Cardiac muscle cell (in vitro differentiated cells and primary cell): ENCODE measurements at places on chromosomes 13 and 19.

DNA sequence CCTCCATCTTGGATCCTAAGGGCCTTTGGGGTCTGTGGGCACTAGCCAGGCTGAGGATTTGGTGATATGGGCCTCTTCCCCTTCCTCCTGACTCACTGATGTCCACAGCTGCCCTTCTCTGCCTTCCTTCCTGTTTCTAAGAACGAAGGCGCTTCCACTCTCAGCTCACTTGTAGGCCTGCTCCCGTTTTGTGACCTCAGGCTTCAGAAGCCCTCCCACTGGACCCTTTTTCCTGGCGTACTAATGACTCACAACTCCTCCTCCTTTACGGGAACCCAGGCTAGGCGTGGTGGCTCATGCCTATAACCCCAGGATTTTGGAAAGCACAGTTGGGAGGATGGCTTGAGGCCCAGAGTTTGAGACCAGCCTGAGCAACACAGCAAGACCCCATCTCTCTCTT lies 55.6 kb downstream of the TMED1 start:
- DNase-seq: no peak

- peak; percentile 17 for DNase-seq
These were observed 108.7 kb downstream of the TEX29 start for GRCh38 chr13:111429064-111429558.

DNA sequence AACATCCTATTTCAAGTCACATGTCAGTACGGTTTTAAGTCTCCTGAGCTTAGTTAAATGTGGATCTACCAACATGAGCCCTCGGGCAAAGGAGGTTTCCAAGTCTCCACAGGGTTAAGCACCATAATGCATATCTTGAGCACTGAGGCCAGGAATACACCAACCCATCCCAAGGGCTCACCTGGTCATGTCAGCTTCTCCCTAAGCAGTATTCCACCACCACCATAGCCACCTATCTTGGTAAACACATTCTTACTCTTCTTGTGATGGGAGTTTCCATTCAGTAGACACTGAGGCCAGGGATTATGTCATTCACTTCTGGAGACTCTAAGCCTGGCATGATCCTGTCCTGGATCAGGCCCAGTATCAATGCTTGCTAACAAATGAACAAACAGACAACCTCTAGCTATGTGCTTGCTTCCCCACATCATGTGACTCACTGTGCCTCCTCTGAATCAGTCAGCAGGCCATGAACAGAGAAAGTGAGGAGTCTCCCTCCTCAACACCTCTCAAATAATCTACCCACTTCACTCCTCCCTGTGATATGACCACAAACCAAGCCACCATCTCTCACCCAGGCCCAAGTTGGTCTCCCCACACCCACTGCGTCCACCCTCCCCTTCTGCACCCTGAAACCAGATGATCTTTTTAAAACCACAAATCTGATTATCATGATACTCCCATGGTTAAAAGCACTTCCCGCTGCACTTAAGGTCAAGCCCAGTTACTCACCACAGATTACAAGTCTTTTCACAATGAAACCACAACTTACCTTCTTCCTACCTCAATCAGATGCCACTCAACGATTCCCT lies 5.8 kb downstream of the PEG3 start:
- no peak for DNase-seq

DNA sequence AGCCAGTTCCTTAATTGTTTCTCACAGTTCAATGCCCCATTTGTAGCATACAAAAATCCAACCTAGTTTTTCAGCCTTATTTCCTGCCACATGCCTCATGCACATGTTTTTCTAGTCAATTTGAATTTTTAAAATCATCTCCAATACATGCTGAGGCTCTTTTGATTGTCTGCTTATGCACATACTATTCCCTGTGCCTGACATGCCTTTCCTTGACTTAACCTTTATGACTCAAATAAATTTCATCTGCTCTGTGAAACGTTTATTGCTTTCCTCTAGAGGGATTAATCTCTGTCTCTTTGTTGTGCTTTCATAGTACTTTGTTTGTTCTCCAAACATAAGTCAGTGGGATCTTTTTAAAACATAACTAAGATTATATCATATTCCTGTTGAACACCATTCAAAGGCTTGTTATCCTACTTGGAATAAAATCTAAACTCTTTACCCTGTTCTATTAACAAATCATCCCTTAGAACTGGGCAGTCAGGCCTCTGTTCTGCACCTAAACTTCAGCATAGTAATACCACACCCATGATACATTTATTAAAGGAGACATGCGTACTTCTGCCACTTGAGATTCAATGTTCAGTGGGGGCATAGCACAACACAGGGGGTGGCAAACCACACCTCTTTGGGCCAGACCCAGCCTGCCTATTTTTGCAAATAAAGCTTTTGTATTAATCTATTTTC lies 346.6 kb downstream of the FGF14 start:
- no peak for DNase-seq

GRCh38 chr13:112916296-112916695 lies 52.7 kb upstream of the MCF2L start:
- DNase-seq: no peak

DNA sequence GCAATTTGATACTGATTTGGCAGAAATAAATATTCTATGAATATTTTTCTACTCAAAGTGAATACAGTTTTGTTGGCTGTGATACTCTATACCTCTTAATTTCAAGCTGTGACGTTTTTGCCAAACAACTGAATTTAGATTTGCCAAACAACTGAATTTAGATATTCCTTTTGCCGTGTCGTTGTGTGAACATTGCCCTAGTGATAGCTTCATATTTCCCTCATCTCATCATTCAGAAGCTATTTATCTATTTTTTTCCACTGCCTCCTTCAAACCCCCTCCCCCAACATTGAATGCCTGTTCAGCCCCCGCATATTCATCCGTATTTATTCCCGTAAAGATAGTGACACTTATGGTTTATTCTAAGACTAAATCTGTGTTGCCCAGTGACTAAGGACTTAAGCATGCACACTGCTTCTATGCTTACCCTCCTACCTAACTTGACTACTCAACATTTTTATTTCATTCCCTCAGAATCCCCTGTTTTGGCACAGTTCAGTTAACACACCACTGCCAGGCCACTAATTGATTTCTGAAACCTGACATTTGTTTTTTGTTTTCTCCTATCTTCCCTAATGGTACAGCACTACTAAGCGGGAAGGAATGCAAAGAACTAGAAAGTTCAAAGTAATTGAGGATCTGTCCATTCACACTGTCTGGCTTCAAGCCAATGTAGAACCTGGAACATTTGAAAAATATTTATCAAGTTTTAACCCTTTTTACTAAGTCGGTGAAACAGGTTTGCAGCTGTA lies 2.8 kb upstream of the KLF5 start:
- peak; percentile 85 for DNase-seq

DNA sequence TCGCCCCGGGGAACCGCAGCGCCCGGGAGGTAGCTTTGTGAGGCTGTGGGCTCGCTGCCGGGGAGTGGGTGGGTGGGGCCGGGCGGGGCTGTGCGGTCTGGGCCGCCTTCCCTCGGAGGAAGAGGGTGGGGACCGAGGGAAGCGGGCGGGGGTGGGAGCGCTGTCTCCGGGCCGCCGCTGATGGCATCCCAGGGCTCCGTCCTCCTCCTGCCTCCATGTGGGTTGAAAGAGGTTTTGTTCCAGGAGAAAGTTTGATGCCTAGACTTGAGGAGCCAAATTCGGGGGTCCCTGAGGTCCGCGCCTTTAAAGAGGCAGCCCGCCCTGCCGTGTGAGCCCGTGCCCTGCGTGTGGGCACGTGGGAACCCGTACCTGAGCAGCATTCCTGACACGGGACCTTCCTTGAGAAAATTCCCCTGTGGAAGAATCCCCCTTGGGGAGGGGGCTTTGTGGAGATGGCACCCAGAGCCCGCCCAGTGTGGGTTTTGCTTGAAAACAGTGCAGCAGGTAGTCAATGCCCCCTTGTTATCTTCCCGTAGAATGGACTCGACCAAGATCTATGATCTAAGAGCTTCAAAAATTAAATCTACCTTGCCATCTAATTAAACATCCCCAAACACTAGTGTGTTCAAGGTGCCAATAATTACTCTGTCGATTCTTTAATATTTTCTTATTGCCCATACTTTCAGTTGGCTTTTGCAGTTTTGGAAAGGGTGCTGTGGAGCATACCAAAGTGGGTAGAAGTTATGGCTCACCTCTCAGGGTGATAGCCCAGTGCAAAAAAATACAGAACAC lies 107.8 kb downstream of the RXFP2 start:
- no peak for DNase-seq

GRCh38 chr19:29785955-29786589 lies 25.7 kb upstream of the CCNE1 start:
- DNase-seq: no peak

- DNase-seq: no peak
These were observed 17.3 kb downstream of the LCP1 start for GRCh38 chr13:46164661-46165060.

- DNase-seq: no peak
These were observed 986.5 kb downstream of the PCDH17 start for GRCh38 chr13:58617880-58618665.
